Activated CD8-positive, alpha-beta memory T cell treated with anti-CD3 and anti-CD28 coated beads for 36 hours (primary cell): ENCODE measurements at places on chromosomes 5 and 9. TPM values are rescaled to one million over a fixed set of nuclear protein-coding genes. Genes with fewer than 3 reads are reported as not detected.

SUSD3 gene
- 15.4 TPM for total RNA-seq

ECM2 gene
- total RNA-seq: not detected

RLN2 gene
- 2.8 TPM for total RNA-seq

SH3TC2 gene
- not detected for total RNA-seq

SMARCA2 gene
- total RNA-seq: 110 TPM

ANGPTL2 gene
- not detected for total RNA-seq
